ENCODE measurements at places on chromosomes 3 and 15.

DNA sequence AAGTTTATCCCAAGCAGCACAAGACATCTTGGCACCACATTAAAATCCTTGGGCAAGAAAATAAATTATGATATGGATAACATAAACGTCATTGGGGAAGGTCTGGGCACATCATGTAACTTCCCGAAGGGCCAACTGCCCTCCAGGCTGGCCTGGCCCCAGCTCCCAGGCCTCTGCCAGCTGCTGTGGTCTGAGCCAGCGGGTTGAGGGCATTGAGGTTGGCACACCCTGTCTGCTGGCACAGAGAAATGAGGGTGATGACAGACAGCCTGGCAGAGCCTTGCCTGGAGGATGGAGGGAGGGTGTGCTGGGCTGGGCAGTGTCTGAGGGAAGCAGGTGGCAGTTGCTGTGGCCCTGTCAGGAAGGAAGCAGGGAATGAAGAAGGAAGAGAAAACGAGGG lies 3.3 kb upstream of the RBSN start:
- DNase-seq = peak; percentile 48

DNA sequence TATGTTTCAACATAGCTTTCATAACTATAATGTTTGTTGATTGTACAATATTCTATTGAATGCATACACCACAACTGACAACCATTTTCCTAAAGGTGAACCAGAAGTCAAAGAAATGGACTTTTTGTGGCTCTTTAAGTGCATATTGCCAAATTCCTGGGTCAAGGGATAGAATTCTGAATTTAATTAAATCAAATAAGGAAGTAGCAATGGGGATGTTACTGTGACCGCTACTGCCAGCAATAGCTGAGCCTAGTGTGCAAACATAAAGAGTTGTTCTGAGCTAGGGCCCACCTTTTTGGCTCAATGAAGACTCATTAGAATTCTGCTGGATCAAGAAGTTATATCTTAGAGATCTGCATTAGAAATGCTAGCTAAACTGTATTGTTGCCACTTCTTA lies 17.3 kb upstream of the KBTBD8 start:
- DNase-seq = no peak

- no peak for DNase-seq
Observed at GRCh38 chr3:20846832-20847231, 660.8 kb upstream of the SGO1 start.

GRCh38 chr3:106542101-106542769 lies 673.4 kb upstream of the CBLB start:
- no peak for DNase-seq

DNA sequence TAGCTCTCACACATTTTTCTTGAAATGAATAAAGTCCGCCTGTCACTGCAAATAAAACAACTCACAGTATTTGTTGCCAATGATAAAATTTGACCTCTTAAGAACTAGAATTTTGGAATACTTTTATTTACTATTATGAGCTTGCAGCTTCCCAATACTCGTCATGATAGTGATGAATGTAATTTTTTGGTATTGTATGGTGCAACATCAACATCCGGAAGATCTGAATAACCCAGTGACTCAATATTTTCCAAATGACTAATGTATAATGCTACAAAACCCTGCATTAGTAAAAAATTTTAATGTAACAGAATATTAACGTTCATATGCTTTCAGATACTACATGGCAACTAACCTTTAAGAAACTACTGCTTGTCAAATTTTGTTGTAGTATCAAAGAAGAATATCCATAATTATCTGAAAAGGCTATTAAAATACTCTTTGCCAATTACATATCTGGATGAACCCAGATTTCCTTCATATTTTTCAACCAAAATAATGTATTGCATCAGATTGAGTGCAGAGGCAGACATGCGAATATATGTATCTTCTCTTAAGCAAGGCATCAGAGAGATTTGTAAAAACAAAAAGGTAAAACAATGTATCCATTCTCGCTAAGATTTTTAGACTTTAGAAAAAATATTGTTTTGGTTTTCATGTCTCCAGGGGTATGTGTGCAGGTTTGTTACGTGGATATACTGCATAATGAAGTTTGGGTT lies 95.3 kb downstream of the IGF2BP2 start:
- DNase-seq = peak; percentile 71

DNA sequence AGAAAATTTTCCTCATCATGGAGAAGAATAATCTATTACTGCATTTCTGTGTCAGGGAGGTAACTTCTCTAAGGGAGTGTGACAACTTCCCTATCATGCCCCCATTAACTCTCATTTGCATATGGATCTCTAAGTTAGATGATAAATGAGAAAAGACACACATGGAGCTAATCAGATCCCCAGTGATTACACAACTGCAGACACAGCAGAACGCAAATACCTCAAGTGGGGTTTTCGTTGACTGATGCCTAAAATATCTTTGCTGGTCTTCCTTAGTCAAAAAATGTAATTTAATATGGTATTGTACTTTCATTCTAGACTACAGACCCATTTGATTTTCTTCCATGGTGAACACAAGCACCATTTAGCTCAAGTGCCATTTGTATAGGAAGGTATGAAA lies 630.5 kb downstream of the TBL1XR1 start:
- DNase-seq = peak; percentile 35

DNA sequence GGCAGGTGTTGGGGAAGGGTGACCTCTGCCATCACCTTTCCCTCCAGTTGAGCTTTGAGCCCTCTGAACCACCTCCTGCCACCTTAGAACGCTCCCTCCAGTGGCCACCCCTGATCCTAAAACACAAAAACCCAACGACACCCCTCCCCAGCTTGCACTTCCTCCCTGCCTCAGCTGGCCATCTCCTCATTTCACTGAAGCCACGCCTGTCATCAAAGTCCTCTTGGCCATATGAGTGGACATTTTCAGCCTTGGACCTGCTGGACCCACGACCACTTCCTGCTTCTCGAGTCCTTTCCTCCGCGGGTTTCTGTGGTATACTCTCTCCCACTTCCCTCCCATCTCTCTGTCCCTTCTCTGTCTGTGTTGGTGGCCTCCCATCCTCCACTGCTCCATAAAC lies 48.5 kb upstream of the NR2C2 start:
- DNase-seq = no peak
